Pancreas (tissue), 10 donors: ENCODE measurements at places on chromosomes 12 and 14. TPM values are rescaled to one million over a fixed set of nuclear protein-coding genes. Genes with fewer than 3 reads are reported as not detected.

Gene PACS2
- 48.8 TPM for total RNA-seq

DNA sequence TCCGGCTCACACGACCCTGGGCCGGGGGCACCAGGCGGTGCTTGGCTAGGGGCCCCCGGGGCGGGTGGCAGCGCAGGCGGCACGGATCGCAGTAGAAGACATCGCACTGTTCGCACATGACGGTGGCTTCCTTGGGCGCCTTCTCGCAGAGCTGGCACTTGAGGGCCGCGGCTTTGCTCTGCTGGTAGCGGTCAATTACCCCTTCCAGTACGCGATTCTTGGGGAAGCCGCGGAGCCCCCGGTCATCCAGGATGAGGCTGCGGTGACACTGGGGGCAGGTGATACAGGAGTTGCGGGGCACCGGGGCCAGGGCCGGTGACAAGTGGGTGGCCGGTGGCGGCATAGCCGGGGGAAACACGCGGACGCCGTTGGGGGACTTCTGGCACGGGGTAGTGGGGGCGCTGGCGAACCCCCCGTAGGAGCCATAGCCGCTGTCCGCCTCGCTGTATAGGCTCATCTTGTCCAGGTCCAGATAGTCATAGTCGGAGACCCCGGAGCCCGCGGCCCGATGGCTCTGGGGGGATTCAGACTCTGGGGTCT, 553 bp downstream of the TRIM9 start:
- DNase-seq = peak; percentile 16

- DNase-seq = no peak
Measured at GRCh38 chr12:24378548-24379407, 429.3 kb upstream of the SOX5 start.

Gene SLC35F4
- not detected for total RNA-seq

Gene RBP5
- total RNA-seq = 2.5 TPM

DNA sequence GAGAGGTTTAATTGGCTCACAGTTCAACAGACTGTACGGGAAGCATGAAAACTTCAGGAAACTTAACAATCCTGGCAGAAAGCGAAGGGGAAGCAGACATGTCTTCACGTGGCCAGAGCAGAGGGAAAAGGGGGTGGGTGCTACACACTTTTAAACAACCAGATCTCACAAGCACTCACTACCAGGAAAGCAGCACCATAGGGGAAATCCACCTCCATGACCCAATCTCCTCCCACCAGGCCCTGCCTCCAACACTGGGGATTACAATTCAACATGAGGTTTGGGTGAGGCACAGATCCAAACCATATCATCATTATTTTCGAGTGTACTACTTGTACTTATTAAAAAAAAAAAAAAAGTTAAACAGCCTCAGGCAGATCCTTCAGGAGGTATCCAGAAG, 29.9 kb downstream of the RXYLT1 start:
- no peak for DNase-seq

DNA sequence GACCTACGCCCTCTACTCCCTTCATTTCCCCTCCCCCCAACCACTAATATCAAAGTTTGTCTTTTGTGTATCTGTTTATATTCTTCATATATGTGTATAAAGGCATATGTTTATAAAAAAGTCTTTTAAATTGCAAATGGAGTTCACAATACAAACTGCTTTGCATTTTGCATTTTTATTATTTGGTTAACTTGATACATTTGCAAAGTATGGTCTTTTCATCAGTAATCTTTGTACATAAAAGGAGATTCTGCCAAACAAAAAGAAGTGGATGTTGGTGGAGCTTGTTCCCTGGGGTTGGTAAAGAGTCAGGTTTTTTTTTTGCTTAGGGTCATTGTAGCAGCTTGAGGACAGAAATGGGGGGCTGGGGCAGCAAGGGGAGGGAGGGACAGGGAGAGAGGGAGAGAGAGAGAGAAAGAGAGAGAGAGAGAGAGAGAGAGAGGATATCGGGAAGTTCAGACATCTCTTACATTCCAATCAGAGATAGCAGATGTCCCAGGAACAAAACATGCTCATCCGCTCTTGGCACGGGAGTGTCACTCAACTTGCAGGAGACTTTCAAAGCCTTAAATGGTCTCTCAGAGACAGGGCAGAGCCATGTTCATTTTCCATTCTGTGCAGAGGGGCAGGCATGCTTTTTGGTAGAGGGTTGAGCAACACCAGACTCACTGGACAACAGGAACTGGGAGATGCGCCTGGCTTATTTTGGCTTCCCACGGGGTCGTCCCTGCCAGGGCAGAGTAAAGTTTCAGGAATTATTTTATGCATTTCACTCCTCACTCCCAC, 44.8 kb upstream of the TBX5 start:
- no peak for DNase-seq

- no peak for DNase-seq
Measured at GRCh38 chr12:94416613-94417012, 43.1 kb downstream of the CEP83 start.

GRCh38 chr12:26691234-26691970, 141.6 kb downstream of the ITPR2 start:
- DNase-seq = no peak

DNA sequence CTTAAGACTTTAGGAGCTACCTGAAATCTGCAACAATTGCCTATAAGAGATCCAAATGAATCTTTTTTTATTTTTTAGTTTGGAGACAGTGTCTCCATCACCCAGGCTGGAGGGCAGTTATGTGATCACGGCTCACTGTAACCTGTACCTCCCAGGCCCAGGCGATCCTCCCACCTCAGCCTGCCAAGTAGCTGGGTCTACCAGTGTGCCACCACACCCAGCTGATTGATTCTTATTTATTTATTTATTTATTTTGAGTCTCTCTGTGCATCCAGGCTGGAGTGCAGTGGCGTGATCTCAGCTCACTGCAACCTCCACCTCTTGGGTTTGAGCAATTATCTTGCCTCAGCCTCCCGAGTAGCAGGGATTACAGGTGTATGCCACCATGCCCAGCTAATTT, 26.1 kb downstream of the STK38L start:
- no peak for DNase-seq

- no peak for DNase-seq
Measured at GRCh38 chr12:857611-858010, 91.9 kb downstream of the RAD52 start.

DNA sequence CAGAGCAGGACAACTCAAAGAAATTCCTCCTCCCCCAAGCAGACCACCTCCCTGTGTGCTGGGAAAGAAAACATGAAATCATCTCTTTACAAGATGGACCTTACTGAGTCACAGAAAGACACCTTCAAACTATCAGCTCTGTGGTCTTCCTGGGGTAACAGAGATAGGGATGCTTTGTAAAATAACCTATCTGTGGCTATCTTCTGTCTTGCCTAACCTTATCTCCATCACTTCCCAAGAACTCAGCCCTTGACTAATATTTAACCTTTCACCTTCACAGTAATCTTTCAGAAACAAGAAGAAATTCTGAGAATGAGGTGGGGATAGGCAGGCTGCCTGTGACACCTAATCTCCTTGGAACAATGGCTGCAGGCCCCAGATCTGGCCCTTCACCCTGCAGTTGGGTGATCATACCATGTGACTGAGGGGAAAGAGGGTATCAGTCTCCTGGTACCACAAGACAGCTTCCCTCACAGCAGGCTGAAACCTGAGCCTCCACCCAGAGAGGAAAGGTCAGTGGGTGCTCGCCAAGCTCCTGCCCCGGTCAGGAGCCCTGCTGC, 27.4 kb upstream of the CEBPE start:
- DNase-seq = no peak

Gene VDR
- 5.5 TPM for total RNA-seq

GRCh38 chr14:93717668-93718320, 70.5 kb downstream of the PRIMA1 start:
- DNase-seq = no peak

- no peak for DNase-seq
Measured at GRCh38 chr14:46054526-46054925, 597.1 kb downstream of the RPL10L start.

Gene OR6C68
- total RNA-seq = not detected

Gene ADAMTS20
- not detected for total RNA-seq

Gene SRRM4
- not detected for total RNA-seq

DNA sequence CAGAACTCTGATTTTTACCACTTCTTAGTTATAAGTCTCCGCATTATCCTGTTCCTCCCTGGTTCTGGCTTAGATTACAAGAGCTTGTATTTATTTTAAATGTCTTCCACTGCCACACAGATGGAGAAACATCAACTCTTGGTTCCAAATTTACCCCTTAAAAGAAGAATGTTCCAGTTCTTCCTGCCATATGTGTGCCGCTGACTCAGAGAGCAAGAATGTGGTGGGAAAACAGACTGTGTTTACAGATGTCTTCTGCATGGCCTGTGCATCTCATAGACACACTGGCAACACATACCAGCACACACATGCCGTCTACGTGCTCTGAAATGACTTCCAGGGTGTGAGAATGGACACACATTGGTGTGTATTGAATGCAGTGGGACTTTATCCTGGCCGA, 383.0 kb downstream of the LRIG3 start:
- no peak for DNase-seq

DNA sequence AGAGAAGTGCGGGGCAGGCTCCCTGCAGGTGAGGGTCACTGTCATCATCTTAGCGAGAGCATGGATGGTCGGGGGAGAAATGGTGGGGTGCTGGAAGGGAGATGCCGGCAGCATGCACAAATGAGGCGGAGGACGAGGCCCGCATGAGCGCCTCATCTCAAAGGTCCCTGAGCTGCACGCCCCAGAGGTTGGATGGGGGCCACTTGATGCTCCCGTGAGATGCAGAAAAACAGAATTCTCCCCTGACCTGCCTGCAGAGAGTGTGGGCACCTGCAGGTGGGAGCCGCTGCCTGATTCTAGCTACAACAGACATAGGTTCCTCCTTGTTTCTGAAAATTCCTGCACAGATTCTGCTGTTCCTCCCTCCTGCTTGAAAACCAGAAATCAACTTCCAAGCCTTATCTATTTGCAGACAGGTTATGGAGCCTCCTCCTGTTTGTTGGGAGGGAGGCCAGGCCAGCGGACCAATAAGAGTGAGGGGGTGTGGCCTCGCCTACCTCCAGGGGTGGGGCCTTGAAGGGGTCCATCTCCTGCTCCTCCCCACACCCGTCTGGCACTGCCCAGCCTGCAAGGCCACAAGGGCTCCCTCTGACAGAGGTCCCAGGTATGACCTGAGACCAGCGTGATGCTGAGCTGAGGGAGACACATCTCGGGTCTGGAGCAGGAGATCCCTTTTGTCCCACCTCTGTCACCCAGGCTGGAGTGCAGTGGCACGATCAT, 67.2 kb downstream of the KDM2B start:
- DNase-seq = no peak
